Islet precursor cell (in vitro differentiated cells): ENCODE measurements at places on chromosomes 3 and 15.

- DNase-seq, result no peak
Observed at GRCh38 chr3:106255870-106256248, 387.0 kb upstream of the CBLB start.

DNA sequence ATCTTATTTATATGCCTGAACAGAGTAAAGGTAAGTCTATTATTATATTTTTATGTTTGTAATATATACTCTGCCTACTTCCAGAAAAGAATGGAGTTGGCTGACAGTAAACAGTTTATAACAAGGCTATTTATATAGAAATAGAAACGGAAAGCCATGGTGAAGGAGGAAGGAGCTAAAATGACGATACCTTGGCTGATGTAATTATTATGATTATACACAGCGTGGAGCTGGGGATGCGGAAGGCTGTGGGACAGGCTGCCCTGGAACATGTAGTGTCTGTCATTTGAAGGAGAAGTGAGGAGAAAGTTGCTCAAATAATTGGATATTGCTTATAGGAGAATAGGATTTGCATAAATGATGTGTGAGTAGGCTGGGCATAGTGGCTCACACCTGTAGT lies 37.8 kb downstream of the CEMIP start:
- no peak for DNase-seq

- no peak for DNase-seq
Observed at GRCh38 chr15:32683906-32684584, 33.8 kb upstream of the GREM1 start.

DNA sequence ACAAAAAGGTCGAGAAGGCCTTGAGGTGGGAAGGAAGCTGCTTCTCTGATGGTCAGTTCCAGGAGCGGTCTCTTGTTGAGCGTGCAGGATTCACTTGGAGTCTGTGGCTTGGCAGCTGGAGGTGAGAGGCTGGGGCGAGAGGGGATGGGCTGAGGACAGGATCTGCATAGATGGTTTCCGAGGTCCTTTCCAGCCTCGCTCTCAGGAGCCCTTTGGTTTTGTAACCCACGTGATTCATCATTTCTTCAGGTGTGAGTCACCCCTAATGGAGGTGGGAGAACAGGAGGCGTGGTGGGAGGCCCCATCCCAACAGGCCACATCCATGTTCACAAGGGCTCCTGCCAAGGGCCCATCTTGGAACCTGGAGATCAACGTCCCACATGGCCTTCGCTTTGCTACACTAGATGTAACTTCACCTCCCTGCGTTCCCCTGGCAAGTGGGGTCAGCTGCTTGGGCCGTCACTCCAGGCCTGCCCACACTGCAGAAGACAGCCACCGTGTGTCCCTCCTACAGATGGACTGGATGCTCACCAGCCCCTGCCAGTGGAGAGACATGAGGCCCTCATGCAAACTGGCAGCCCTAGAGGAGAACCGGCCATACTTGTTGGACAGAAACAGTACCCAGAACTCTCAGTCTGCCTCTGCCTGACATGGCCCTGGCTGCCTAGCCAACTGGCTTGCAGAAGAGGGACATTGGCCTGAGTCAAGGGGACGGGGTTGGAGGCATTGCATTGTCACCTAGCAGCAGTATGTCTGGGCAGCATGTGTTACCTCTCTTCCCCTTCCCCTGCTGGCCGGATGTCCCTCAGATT lies 1.6 kb upstream of the PCSK6 start:
- DNase-seq, result no peak

DNA sequence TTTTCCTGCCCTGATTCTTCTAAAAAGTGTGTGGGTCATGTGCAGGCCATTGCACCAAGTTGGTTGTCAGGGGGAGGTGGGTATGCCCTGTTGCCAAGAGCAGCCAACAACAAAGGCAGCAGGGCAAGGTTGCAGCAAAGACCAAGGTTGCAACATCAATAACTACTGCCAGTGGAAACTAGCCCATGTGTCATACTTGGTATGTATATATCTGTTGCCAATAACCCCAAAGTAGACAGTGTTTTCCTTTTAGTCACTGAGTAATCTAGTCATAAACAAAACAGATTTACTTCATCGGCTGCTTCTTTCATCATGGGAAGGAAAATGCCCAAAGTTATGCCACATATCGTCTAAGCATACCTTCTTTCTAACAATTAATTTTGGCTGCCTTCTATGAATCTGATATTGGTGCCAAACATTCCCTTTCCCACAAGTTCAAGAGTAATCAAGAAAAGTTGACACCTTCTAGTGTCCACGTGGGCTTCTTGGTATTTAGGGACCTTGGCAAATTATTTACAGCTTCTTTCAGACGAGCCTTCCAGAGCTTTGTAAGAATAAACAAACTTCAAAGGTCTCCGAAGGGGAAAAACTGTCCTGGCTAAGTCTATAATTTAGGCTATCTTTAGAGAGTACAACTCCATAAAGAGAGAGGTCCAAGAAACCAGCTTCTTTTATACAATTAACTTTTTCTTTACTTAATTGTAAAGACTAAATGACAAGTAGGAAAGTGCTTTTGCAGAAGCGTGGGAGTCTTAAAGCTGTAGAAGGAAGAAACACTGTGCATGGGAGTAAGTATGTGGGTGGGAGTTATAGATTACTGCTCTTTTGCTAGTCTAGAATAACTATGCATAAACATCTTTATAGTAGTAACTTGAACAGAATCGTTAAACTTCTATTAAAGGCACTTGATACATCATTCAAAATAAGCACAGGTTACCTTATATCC lies 10.0 kb upstream of the MBNL1 start:
- no peak for DNase-seq
